ENCODE measurements at places on chromosomes 7 and 10. TPM values are rescaled to one million over a fixed set of nuclear protein-coding genes. Genes with fewer than 3 reads are reported as not detected.

Gene UNCX
- total RNA-seq = not detected

Gene NFE2L3
- total RNA-seq = 0.45 TPM

Gene LRRC18
- not detected for total RNA-seq

Gene CRTAC1
- 0.28 TPM for total RNA-seq

Gene LLCFC1
- total RNA-seq = not detected

Gene C10orf67
- not detected for total RNA-seq

Gene TIMM23
- total RNA-seq = 28.4 TPM

Gene FBXL13
- total RNA-seq = 0.18 TPM

Gene DLG5
- 9.3 TPM for total RNA-seq

Gene CELF2
- 2.6 TPM for total RNA-seq

Gene RARRES2
- 852 TPM for total RNA-seq

Gene SFXN2
- 25.5 TPM for total RNA-seq

Gene UTF1
- total RNA-seq = not detected

Gene SFXN3
- 5.2 TPM for total RNA-seq

Gene AKR1D1
- 206 TPM for total RNA-seq

Gene BLNK
- total RNA-seq = 9.3 TPM

Data from left lobe of liver (tissue), 2 donors.